ENCODE measurements at places on chromosomes 13 and 19.

GRCh38 chr13:43785261-43785649 lies 1.5 kb downstream of the ENOX1 start:
- DNase-seq: no peak

GRCh38 chr19:38149661-38150061 lies 74.4 kb downstream of the DPF1 start:
- no peak for DNase-seq

DNA sequence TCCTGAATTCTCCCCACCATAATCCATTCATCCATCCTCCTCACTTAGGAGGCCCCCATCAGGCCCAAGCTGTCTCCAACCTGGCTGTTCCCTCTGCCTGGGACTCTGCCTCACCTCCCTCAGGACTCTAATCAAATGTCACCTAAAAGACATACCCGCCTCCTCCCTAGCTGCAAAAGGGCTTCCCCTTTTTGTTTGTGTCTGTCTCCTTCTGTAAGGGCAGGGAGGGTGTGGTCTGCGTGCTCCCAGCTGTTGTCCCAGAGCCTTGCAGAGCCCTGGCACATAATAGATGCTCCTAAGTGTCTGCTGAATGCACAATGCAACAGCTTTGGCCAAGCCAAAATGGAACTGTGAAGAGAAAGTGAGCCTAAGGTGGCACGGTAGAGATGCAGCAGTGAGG lies 4.4 kb downstream of the TRIR start:
- no peak for DNase-seq

- DNase-seq: no peak
These were observed 338.0 kb downstream of the TEX29 start for GRCh38 chr13:111658145-111659100.

DNA sequence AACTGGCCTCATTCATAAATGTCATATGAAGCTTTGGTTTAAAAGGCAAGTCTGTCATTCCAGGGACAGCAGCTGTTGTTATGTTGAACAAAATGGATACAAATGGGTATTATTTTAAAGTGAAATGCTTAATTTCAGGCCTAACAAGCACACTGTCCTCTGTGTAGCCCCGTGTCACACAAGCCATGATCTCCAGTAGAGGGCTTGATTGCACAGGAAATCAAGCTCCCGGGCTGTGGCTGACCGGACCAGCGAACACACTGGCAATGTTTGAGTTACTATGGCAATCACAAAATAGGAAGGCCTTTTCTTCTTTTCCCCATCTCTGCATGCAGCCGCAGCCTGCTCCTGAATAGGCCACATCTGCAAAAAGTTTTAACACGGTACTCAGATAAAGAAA lies 64.0 kb upstream of the GSX1 start:
- DNase-seq: no peak

DNA sequence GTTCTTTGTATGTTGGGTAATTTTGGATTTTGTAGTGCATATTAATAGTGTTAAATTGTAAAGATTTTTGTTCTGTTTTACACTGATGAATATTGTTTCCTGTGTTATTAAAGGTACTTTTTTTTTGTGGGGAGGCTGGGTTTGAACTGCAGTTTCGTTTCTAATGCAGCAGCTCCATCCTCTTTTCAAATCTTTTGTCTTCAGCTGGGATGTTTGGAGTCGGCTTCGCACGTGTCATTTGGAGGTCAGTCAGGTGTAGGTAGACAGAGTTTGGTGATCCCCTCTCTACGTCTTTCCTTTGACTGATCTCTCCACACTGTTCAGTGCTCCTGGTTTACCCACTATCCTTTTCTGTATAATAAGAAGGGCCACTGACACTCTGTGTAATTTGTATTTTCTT lies 30.3 kb downstream of the TDRD3 start:
- no peak for DNase-seq

DNA sequence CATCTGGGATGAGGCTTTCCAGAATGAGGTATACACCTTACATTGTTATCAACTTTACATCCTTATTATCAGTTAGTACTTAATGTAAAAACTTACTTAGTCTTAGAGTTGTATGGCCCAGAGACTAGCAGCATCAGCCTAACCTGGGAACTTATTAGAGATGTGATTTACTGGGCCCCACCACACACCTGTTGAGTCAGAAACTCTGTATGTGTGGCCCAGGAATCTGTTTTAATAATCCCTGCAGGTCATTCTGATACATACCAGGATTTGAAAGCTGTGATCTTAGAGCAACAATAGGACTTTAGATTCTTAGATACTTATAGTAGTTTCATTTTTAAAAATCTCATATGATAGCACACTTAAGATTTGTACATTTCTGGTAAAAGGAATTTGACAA lies 17.4 kb downstream of the FNDC3A start:
- no peak for DNase-seq

DNA sequence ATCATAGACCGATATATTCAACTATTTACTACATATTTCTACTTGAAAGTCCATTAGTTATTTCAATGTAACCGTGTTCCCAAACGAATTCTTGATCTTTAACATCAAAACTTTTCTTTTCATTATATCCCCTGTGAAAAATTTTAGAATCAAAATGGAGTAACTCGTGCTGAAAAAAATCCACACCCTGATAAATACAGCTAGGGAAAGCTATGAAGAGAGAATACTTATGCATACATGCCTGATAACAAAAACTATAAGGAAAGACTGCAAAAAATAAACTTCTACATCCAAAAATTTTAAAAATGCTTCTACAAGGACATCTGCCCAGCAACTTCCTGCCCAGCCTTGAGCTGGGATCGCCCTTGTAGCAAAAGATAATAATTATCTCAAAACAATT lies 2458.3 kb upstream of the PCDH20 start:
- no peak for DNase-seq

GRCh38 chr13:77056886-77057285 lies 29.9 kb upstream of the FBXL3 start:
- no peak for DNase-seq

DNA sequence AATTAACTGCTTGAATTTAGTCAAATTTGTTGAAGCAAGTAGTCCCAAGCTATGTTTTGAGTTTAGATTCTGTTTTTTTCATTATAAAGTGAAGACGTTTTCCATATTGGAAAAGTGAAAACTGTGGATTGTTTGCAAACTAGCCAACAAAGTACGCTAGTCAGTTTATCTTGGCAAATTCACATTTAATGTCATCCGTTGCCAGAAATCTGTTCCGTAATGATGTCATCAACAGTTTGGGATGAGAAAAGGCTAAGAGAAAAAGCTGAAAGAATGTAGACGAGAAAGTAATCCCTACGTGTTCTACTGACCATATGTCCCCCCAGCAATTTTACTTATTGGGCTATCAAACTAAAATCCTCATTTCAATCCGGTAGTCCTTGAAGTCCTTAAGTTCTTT lies 419.6 kb downstream of the GPC6 start:
- DNase-seq: peak; percentile 72

- DNase-seq: no peak
These were observed 252.8 kb downstream of the RFC3 start for GRCh38 chr13:34070544-34071303.

DNA sequence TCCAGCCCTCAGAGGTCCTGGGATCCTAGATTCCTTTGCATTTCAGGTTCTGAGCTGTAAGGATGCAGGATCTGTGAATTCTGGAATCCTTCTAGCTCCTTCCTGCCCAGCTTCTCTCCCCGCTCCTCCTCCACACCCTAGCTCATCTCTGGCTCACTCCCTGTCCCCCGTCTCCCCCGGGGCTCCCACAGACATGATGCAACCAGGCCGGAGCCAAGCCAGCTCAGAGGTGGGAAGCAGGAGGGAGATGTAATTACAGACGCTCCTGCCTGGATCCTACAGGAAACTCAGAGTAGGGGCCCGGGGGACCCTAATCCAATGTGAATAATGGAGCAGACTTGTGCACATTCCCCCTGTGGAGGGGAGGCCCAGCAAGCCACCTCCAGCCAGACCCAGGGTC lies 4.5 kb downstream of the GNG8 start:
- DNase-seq: no peak

DNA sequence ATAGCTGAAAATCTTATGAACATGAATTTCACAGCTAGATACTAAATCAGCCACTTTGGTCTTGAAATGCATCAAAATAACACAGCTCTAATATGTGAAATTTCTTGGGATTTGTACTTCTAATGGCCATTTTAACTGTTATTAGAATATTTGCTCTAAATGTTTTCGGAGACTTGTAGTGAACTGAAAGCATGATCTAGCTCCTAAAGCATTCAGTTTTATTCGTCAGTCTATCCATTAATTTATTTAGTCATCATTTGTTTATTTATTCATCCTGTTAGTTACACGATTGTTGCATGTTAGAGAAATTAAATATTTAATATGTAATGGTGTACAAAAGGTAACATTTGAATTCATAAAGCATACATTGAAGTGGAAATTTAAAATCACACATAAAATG lies 1132.7 kb downstream of the SLITRK1 start:
- no peak for DNase-seq

- no peak for DNase-seq
These were observed 203.9 kb upstream of the IRS2 start for GRCh38 chr13:109990296-109990695.

DNA sequence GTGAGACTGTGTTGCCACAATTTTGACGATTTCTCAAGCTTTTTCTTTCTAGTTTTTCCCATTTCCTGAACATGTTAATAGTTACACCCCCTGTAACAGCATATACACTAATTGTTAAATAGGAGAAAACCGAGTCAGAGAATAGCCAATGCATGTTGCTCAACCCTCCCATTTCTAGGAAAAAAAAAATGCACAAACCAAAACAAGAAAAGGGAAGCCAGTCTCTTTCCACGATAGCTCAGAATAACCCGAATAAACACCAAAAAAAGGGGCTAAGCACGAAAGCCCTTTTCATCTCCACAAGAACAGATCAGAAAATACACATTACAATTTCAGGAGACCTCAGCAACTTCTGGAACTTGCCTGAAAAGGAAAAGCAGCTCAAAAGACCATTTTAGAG lies 16.3 kb downstream of the LATS2 start:
- DNase-seq: no peak

DNA sequence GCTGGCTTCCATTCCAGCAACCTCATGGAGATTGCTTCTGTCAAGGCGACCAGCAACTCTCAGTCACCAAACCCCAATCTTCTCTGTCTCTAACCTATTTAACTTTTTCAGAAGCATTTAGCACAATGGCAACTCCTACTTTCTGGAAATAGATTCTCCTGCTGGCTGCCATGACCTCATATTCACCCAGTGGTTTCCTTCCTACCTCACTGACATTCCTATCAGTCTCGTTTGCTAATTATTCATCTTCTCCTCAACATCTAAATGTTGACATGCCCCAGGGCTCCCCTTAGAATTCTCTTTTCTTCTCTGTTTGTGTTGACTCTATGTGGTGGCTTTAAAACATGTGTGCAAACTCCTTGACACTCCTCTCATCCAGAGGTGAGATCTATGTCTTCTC lies 106.7 kb downstream of the OLFM4 start:
- no peak for DNase-seq

DNA sequence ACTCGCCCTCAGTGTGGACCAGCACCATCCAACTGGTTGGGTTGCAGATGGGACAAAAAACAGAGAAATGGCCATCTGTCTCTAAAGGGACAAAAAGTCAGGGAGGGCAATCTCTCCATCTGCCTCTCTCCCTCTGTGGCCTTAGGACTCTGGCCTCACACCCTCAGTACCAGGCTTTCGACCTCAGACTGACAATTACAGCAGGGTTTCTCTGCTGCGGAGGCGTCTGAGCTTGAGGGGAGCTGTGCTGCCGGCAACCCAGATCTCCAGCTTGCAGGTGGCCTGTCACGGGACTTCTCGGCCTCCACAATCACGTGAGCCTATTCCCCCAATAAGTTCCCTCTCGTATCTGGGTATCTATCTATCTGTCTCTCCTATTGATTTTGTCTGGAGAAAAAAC lies 27.7 kb downstream of the MLLT1 start:
- no peak for DNase-seq

GRCh38 chr13:50344717-50345116 lies 329.5 kb downstream of the KCNRG start:
- DNase-seq: no peak

- DNase-seq: no peak
These were observed at the start of gene SLC5A5 for GRCh38 chr19:17871878-17872250. TSS of gene SLC5A5 (plus strand) at chr19:17871945. CDS start at chr19:17872320, 375 bp downstream.

GRCh38 chr19:40682431-40682964 lies 8.0 kb downstream of the NUMBL start:
- DNase-seq: no peak

DNA sequence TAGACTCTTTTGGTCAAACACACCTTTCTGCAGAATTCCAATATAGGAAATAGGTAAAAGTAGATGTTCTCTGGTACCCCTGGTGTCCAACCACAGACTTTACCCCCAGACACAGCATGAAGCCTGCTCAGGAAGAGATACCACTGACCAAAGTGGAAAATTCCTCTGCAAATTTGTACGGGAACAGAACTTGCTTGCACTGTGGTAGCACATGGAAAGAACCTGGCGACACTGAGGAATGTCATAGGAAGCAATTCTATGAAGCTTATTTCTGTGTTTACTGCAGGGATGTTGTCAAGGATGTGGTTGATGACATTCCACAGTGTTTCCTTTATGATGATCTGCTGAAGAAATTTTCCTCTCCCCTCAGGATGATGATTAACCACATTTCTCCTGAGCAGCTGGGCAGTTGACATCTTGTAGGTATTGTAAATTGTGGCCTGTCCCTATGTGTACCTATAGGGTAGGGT lies 48.9 kb upstream of the TNFSF11 start:
- DNase-seq: no peak

GRCh38 chr13:74886502-74886901 lies 595.5 kb downstream of the TBC1D4 start:
- no peak for DNase-seq

GRCh38 chr19:16026131-16026530 lies 50.2 kb upstream of the TPM4 start:
- DNase-seq: no peak

GRCh38 chr13:68081061-68081460 lies 850.9 kb upstream of the PCDH9 start:
- DNase-seq: no peak

DNA sequence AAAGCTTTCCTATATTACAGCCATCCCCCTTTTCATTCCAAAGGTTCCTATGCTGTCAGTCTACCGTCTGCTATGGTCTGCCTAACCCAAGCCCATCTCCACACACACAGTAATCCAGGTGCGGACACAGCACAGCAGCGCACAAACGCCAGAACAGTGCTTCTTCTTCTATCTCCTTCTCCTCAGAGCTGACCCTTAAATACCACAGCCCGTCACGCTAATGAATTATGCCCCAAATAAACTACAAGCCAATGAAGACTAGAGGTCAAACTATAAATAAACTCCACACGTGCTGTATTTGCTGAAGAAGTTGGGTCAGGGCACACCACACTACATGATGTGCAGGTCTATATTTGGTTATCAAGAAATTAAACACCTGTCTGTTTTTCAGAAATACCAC lies 71.8 kb downstream of the TBC1D4 start:
- DNase-seq: no peak

Data from forelimb muscle (tissue), 1 donor.